ENCODE measurements at places on chromosomes 3 and 15.

- no peak overlapping the region for H3K4me3 ChIP-seq
- no peaks in the 10 kb centered on the region for H3K27me3 ChIP-seq
- DNase-seq = no peak
- H3K36me3 ChIP-seq = no peaks in the 10 kb centered on the region
- H3K4me1 ChIP-seq = no peaks in the 10 kb centered on the region
- H3K27ac ChIP-seq = no peak overlapping the region
These were observed 66.3 kb upstream of the NAALADL2 start for GRCh38 chr3:174792864-174793263.

- peak; percentile 60 for DNase-seq
- peaks cover 27% of the 10 kb centered on the region for H3K4me1 ChIP-seq
- peaks cover 46% of the 10 kb centered on the region for H3K36me3 ChIP-seq
- peaks cover 4% of the 10 kb centered on the region for H3K27me3 ChIP-seq
These were observed 32.6 kb downstream of the RBM5 start for GRCh38 chr3:50121072-50122032.

- no peak overlapping the region for H3K4me3 ChIP-seq
- H3K27me3 ChIP-seq = no peaks in the 10 kb centered on the region
- no peak for DNase-seq
- no peak overlapping the region for H3K27ac ChIP-seq
- no peaks in the 10 kb centered on the region for H3K4me1 ChIP-seq
These were observed 136.0 kb downstream of the CD47 start for GRCh38 chr3:107954845-107955244.

- H3K27me3 ChIP-seq = no peaks in the 10 kb centered on the region
- no peak overlapping the region for H3K27ac ChIP-seq
- H3K36me3 ChIP-seq = no peaks in the 10 kb centered on the region
- no peak overlapping the region for H3K4me3 ChIP-seq
- DNase-seq = no peak
These were observed 25.0 kb downstream of the ADAM10 start for GRCh38 chr15:58724466-58724865.

- H3K36me3 ChIP-seq = no peaks in the 10 kb centered on the region
- H3K27me3 ChIP-seq = peaks cover 19% of the 10 kb centered on the region
- H3K4me3 ChIP-seq = peak within 1 kb of the TSS; percentile 26
- no peak within 1 kb of the TSS for H3K27ac ChIP-seq
- DNase-seq = peak; percentile 50
These were observed at the start of gene CFAP161 for GRCh38 chr15:81133782-81134461. CFAP161 (plus strand) TSS chr15:81134270; CDS start chr15:81134330, 60 bp downstream.

DNA sequence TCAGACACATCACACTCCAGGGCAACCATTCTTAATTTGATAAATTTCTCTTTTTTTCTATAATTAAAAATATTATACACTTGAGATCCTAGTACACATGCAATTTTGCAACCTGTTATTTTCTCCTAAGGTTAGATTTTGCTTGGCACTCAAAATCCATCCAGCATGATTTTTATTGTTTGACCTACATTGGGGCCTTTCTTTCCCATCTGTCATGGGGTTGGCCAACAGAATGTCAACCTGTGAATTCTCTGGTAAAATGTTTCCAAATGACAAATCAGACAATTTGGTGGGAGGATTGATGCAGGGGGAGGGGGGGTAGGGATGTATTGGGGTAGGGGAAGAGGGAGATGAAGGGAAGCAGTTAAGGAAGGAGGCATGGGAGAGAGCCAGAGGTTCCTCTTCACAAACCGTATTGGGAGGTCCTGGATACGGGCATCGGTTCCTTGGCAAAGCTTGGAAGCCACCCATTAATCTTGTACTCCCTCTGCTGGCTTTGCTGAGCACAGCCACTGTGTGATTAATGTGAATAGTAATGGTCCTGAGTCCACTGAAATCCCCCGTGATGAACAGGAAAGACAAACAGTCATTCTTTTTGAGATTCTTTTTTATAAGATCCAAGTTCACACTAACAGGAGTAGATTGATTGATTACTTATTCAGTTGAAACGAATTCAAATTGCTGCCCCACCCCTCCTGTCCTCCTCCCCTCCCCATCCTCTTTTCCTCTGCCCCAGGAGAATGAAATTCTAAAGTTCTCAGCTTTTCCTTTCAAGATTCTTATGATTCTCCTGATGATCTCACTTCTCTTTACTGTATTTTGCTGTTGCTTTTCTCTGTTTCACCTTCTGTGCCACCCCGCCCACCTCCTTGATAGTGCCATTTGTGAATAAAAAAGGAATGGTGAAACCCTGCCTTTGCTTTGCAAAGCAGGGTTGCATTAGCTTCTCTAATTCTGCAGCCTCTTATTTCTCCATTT, 82.2 kb upstream of the SLC25A26 start:
- no peak overlapping the region for H3K27ac ChIP-seq
- no peaks in the 10 kb centered on the region for H3K4me1 ChIP-seq
- no peaks in the 10 kb centered on the region for H3K36me3 ChIP-seq

DNA sequence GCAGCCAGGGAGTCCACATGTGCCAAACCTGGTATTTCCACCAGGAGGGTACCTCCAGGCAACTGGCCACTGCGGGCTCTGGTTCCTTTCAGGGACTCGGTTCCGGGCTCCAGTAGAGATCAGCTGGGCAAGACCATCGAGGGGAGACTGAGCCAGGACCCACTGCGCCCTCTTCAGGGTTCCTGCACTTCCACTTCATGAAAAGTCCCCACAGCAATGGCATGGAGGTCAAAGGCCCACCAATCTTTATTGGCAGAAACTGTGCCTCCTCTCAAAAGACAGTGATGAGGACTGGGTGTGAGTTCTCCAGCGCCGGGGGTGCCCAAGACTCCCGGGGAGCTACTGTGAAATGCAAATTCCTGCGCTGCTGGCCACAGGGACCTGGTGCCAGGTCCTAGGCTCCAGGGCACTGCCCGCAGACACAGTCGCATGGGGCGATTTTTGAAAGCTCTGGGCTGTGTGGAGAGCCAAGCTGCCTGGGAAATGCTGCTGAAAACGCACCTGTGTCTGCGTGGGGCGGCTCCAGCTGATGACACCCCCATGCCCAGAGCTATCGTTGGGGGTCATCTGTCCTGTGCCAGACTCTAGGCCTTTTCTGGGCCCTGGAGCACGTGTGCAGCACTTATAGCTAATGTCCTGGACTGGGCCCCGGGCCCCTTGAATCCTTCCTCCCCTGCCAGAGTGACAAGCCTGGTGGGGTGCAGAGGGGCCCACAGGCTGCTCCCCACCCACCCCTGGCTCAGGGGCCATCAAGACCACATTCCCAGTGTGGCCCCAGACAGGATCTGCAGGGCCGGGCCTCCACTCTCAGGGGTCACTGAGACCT, 144.0 kb downstream of the NSMCE3 start:
- H3K27me3 ChIP-seq = peaks cover 5% of the 10 kb centered on the region
- H3K27ac ChIP-seq = no peak overlapping the region
- no peak for DNase-seq
- H3K4me3 ChIP-seq = no peak overlapping the region
- H3K4me1 ChIP-seq = peaks cover 7% of the 10 kb centered on the region

DNA sequence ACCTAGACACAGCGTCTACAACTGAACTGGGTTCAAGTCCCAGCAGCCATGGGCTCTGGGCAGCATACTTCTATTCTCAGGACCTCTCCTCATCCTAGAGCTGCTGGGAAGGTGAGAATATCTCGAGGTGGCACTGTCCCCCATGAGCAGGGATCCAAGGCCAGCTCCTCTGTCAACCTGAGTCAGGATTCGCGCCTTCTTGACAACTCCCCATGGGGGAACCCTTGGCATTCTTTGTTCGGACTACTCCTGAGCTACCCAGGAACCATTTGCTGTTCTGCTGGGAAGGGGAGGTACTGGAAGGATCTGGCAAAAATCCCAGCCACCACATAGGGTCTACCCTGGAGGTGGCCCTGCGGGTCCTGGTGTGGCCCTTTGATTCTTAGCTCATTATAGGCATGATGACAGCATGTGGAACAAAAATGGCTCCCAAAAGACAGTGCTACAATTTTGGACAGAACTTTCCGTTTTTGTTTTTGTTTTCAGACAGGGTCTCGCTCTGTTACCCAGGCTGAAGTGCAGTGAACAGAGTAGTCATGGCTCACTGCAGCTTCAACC, 22.3 kb downstream of the PLXNB1 start:
- no peak overlapping the region for H3K27ac ChIP-seq
- H3K36me3 ChIP-seq = peaks cover 97% of the 10 kb centered on the region
- H3K27me3 ChIP-seq = no peaks in the 10 kb centered on the region
- no peak for DNase-seq
- H3K4me1 ChIP-seq = no peaks in the 10 kb centered on the region

DNA sequence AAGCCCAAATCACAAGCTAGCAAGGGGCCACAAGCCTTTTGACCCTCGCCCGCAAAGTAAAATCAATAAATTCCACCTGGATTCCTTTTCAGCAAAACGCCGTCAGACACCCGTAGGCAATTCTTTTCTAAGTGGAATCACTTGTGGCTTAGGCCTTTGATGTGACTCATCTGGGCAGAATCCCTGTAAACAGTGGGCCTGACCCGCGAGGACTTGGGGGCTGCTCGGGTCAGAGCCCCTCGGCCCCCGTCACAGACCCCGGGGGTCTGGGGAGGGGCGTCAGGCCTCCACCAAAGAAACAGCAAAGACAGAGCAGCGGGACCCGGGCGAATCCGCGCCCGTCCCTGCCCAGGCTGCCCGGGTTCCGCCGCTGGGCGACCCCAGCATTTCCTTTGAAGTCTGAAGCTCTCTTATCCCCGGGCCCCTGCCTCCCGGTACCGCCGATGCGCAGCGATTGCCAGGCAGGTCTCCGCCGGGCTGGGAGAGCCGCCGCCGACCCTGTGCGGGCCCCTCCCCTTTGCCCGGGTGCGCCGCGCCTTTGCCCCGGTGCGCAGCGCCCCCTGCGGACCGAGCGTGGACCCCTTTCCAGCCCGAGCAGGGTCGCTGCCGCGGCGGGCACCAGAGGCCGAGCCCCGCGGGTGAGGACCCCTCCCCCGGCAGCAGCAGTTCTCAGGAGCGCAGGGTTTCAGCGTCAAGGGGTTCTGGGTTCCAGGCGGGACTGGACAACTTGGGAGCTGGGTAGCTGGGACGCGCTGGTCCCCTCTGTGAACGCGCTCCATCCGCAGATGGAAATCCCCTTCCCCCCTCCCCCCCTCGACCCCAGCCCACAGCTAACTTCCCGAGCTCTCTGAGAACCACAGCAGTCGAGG, 178.3 kb downstream of the UACA start:
- peaks cover 4% of the 10 kb centered on the region for H3K4me1 ChIP-seq
- peak overlapping the region; percentile 35 for H3K4me3 ChIP-seq
- peaks cover 16% of the 10 kb centered on the region for H3K27me3 ChIP-seq
- H3K36me3 ChIP-seq = no peaks in the 10 kb centered on the region

- peak overlapping the region; percentile 100 for H3K27ac ChIP-seq
- no peaks in the 10 kb centered on the region for H3K36me3 ChIP-seq
- H3K27me3 ChIP-seq = no peaks in the 10 kb centered on the region
- peak overlapping the region; percentile 83 for H3K4me3 ChIP-seq
- peaks cover 22% of the 10 kb centered on the region for H3K4me1 ChIP-seq
- DNase-seq = peak; percentile 91
These were observed 747 bp upstream of the ZNF592 start for GRCh38 chr15:84747416-84748273.

GRCh38 chr3:36615861-36616260, 148.5 kb downstream of the DCLK3 start:
- no peak for DNase-seq
- H3K36me3 ChIP-seq = no peaks in the 10 kb centered on the region
- H3K27ac ChIP-seq = no peak overlapping the region
- H3K4me3 ChIP-seq = no peak overlapping the region

GRCh38 chr3:39183211-39184080, 8.9 kb downstream of the XIRP1 start:
- no peak for DNase-seq
- H3K27ac ChIP-seq = peak overlapping the region; percentile 15
- peaks cover 23% of the 10 kb centered on the region for H3K4me1 ChIP-seq
- H3K4me3 ChIP-seq = no peak overlapping the region
- no peaks in the 10 kb centered on the region for H3K27me3 ChIP-seq

DNA sequence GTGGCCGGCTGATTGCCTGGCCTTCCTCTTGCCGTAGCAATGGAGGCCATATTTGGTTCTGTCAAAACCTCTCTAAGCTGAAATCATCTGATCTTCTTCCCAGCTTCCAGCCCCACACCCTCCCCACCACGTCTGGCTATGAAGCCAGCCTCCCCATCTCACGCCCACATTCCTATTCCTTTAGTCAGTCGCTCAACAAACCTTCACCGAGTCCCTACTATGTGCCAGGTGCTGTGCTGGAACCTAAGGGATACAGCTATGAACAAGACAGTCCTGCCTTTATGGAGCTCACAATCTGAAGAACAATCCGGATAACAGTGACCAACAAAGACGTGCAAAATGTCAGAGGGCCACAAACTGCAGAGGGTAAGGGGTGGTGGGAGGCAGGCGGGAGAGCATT, 31.9 kb upstream of the SMAD6 start:
- no peak overlapping the region for H3K4me3 ChIP-seq
- no peaks in the 10 kb centered on the region for H3K27me3 ChIP-seq
- no peak for DNase-seq

DNA sequence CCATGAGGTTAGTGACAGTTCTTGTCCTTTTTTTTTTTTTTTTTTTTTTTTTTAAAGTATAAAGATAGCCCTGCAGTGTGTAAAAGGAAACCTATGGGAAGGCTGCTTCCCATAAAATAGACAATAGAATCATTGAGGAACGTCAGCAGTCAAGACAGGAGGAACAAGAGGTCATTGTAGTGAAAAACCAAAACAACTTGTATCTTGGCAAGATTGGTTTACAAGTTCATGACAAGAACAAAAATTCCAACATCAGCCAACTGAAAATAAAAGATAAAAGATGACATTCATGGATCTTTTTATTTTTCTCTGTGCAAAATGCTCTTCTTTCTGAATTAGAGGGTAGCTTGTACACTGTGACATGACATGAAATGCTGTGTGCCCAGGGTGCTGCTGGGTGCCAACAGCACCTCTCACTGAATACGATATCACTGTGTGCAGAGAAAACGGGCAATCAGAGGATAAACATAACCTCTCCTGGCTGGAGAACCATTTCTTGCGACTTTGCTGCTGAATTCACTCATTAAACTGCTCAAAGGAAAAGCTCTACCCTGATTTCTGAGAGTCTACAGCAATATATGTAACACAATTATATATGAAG, 30.1 kb upstream of the IP6K2 start:
- H3K4me3 ChIP-seq = no peak overlapping the region
- H3K27ac ChIP-seq = no peak overlapping the region

GRCh38 chr3:105077060-105077822, 289.5 kb upstream of the ALCAM start:
- H3K4me1 ChIP-seq = no peaks in the 10 kb centered on the region
- H3K4me3 ChIP-seq = no peak overlapping the region

DNA sequence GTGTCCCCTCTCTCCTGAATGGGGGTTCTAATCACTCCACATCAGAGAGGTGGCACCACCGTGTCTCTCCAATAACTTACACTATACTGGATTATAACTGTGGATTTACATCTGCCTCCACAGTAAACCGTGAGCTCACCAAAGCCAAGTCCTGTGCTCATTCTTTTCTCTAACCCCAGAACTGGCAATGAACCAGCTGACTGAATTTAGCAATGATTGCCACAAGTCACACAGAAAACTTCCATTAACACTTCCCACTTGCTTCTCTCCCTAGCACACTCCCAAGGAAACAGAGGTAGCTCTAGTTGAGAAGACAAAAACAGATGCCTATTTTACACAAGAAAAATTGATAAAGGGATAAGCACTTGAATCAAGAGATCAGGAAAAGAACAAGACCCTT, 361.3 kb downstream of the ULK4 start:
- no peak overlapping the region for H3K27ac ChIP-seq
- no peak for DNase-seq
- H3K4me3 ChIP-seq = no peak overlapping the region
- H3K36me3 ChIP-seq = no peaks in the 10 kb centered on the region
- H3K27me3 ChIP-seq = no peaks in the 10 kb centered on the region

GRCh38 chr3:100963041-100963440, 30.2 kb downstream of the ABI3BP start:
- H3K36me3 ChIP-seq = no peaks in the 10 kb centered on the region
- H3K4me1 ChIP-seq = no peaks in the 10 kb centered on the region
- no peak overlapping the region for H3K4me3 ChIP-seq
- no peak for DNase-seq
- H3K27me3 ChIP-seq = no peaks in the 10 kb centered on the region

All from large intestine (tissue), 12 donors.